ENCODE measurements at places on chromosomes 16 and 17.

DNA sequence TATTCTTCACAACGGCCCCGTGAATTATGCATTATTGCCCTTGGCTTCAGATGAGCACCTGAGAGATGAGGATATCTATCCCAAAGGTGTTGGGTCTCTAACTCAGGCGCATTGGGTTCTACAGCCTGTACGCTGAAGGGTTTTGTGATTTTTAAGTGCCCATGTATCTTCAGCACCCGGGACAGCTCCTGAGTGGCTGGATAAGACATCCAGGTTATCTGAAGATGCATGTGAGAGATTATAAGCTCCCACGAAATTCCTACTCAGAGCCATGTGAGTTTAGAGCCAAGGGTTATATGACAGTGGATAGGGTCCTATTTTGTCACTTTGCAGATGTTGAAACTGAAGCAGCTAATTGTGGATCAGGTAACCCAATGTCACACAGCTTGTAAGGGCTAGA, 612.3 kb upstream of the EEF2KMT start:
- DNase-seq = no peak

DNA sequence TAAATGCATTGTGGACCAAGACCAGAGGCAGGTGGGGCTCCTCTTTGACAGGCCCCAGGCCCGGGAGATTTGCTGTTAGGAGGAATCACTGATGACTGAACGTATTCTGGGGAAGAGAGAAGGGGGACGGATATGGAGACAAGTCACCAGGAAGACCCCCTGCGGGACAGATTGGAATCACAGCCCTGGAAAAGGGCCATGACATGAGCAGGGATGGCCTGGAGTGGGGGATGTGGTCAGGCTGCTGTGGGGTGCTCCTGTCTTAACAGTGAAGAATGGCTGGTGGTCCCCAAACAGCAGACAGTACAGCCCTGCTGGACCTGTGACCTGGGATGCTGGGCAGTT, 23.7 kb upstream of the MGAT5B start:
- DNase-seq = no peak

DNA sequence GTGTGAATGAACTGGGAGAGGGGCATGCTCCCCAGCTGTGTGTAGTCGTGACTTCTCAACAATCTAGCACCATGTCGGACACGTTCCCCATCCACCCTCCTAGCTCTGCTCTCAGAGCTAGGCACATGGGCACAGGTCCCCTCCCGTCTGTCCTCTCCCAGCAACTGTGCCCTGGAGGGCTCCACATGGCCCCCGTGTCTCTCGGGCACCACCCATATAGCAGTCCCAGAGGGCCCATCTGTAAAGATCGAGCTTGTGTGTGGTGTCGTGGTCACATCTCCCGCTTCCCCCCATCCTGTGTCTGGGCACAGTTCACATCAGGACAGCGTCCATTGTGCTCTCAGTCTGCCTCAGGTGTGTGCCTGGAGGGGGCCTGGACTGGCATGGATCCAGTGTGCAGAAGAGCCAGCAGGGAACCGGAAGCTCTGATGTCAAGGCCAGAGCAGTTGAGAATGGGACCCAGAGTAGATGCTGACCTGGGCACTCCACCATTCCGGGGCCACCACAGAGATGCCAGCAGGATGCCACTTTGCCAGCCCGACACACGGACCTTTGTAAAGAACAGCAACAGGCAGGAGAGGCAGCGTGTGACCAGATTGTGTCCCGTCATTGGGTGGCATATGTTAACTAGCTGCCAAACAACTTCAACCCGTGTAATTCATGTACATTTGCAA, 55.7 kb downstream of the MARF1 start:
- DNase-seq = no peak

GRCh38 chr17:63445571-63445953, 544 bp downstream of the CYB561 start:
- DNase-seq = no peak

GRCh38 chr17:48907713-48908046, 527 bp upstream of the UBE2Z start:
- DNase-seq = no peak

- no peak for DNase-seq
Observed at GRCh38 chr16:88353232-88353631, 29.5 kb upstream of the ZNF469 start.

GRCh38 chr16:56637814-56638750, at the start of gene MT1A:
MT1A (plus strand) TSS chr16:56638666; CDS start chr16:56638739, 73 bp downstream.
- no peak for DNase-seq

- DNase-seq = peak; percentile 76
Observed at GRCh38 chr16:81469710-81470535, 25.3 kb downstream of the CMIP start.

- no peak for DNase-seq
Observed at GRCh38 chr16:58940609-58941008, 206.5 kb upstream of the GOT2 start.

DNA sequence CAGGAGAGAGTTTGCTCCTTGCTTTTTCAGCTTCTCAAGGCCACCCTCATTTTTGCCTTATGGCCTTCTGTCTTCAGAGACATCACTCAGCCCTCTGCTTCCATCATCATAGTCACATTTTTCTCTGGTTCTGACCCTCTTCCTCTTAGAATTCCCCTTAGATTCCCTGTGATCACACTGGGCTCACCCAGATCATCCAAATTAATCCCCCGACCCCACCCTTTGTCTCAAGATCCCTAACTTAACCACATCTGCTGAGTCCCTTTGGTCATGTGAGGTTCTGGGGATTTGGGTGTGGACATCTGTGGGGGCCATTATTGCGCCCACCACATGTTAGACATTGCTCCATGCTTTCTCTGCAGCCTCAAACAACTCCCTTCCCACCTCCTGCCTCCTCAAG, 323.4 kb downstream of the CPPED1 start:
- no peak for DNase-seq

DNA sequence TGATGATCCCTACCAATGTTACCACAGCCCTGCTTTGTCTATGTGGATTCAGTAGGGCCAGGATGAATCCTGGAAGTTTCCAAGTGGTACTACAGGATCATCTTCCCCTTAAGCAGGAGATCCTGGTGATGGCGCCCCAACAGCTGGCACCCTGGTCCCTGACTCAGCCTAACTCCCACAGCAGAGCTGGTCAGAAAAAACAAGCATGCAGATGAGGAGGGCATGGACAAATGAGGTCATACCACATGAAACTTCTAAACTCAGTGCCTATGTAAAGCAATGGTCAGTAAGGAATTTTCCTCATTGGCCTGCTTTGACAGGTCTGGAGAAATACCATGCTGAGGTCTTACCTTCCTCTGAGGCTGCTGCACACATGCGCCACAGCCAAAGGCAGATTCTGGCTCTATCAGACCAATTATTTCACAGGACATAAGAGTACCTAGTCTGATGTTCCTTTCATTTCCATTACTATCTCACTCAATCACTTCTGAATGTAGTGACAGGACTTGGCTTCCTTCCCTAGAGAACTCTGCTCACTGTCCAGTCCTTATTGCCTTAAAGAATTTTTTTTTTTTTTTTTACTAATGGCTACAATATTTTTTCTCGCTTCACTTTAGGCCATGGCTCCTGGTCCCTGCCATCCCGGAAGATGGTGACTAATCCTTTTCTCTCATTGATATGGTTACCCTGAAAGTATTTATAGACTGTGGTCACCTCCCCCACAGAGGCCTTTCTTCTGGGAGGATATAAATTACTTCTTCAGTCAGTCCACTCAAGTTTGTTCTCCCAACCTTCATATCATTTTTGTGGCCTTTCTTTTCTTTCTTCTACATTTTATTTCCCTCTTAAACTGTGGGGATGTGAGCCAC, 525.2 kb upstream of the PSMD7 start:
- no peak for DNase-seq

- no peak for DNase-seq
Observed at GRCh38 chr16:14071576-14072271, 605 bp downstream of the MRTFB start.

DNA sequence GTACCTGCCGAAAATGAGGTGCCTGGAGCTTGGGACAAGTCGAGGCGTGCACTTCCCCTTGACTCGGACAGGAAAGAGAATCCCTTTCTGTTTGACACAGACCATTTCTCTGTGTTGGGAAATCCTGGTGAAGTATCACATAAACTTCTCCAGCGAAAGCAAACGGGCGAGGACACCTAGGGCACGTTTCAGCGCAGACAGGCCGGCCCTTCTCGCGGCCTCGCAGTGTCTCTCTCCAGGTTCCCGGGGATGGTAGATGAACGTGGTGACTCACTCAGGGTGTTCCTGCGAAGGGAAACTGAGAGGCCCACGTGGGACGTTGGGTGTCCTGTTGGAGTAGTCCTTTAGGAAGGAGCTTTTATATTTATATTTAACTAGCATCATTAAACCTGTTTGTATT, 36.3 kb upstream of the ZNF750 start:
- no peak for DNase-seq

DNA sequence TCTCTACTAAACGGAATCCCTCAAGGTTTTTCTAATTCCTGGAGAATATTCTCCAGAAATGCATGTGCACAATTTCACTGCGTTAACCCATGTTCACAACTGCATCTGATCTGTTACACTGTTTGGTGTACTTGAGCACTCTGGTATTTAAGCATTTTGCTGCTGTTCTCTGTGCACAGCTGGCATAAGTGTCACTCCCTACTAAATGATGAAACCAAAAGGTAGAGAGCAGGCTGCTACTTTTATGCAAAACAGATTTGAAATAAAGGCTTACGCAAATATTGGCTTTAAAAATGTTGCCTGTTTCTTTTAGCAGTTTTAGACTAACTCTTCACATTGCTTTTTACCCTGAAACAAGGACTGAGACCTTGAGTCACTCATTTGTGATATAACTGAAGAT, 41.7 kb downstream of the ESRP2 start:
- no peak for DNase-seq

- no peak for DNase-seq
Observed at GRCh38 chr16:9370061-9370491, 278.6 kb downstream of the HAPSTR1 start.

GRCh38 chr16:51683882-51684281, 532.8 kb upstream of the SALL1 start:
- DNase-seq = no peak

- DNase-seq = no peak
Observed at GRCh38 chr17:6028294-6028693, 41.9 kb upstream of the WSCD1 start.

DNA sequence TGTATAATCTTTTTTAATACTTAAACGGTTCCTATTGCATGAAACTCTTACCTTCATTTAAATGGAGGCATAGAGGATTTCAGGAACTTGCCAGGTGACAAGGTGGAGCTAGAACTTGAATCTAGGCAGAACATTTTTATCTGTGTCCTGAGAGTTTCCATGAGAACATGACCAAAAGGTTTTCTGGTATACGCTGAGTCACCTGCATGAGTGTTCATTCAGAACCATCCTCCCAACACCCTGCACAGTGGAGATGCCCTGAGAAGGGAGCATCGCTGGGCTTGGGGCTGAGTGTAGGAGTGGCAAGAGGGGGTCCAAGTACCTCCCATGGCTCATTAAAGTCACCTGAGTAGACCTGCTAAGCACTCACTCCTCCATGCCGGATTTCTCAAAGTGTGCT, 169.7 kb upstream of the CACNG5 start:
- no peak for DNase-seq

DNA sequence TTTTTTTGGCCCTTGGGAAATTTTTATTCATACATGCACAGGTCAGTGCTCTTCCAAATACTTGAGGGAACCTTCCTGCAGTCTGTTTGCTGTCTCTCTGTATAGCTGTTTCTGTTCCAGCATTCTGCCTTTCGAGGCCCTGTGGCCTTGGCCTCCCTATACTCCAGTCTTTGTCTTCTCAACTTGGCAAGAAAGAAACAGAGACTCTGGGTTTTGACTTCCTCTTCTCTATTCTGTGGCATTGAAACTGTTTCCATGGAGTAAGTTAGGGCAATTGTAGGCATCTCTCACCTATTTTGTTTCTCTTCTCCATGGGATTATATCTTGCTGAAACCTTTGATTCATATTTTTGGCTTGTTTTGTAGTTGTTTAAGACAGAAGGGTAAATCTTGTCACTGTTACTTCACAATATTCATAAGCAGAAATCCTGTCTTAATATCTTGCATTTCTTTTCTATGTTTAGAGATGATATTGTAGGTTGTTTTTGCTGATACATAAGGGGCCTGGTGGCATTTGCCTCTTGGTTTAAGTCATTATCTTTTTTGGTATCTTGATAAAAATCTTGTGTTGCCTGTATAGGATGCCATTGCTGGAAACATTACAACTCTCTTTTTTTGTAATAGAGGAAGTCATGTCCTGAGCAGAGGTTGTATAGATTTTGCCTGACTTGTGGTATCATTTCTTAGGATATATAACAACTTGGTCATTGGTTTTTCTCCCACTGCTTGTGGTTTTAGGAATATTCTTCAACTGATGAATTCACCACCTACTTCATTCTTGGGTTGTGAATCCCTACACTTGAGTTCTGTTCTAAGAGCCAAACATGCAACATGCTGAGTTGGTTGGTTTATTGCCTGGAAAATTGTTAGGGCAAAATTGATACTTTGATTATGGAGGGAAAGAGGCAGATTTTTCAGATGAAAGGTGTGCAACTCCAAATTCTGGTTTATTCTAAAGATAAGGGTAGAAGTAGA, 168.6 kb downstream of the FTO start:
- DNase-seq = no peak

GRCh38 chr17:37413875-37414519, 7.3 kb downstream of the TADA2A start:
- DNase-seq = no peak

DNA sequence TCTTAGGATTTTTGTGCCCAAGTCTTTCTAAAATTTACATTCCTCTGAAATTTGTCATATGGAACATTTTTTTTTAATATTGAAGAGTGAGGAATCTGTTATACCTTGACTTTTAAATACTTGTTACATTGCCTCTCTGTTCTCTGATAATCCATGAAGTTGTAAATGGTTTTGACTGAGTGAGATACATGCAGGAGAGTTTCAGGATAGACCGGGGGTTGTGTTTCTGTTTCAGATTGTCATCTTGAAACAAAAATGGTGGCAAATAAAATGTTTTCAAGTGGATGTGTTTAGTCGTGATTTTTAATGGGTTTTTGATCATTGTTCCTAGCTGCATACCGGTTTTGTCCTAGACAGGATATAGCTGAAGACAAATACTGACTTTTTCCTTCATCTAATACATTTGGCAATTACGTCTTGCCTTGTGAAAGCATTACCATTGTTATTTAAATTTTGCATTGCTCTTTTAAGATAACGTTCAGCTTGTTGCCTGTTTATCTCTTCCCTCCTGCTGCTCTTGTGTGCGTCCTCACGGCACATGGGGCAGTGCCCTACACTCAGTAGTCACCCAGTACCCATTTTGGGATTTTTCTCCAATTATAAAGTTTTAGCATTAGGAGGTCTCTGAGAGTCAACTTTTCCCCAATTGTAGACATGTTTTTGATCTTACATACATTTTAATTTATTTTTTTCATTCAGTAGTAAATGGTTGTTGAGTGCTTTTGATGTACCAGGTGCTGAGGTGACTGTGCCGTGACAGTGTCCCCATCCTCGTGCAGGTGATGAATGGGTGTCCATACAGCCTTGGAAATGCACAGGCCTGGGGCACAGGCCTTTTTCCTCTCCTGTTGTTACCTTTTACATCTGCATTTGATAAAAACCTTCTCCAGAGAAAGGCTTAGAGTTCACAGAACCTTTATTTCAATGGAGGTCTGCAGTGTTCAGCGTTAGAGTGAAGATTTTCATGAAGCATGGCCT, 169.9 kb downstream of the MSI2 start:
- no peak for DNase-seq

GRCh38 chr17:4928881-4929280, 3.2 kb upstream of the GP1BA start:
- no peak for DNase-seq

GRCh38 chr17:29565643-29566472, 979 bp downstream of the ABHD15 start:
- DNase-seq = no peak

- DNase-seq = no peak
Observed at GRCh38 chr17:31631766-31632165, 227.3 kb downstream of the COPRS start.
